ENCODE measurements at places on chromosomes 11 and 22. TPM values are rescaled to one million over a fixed set of nuclear protein-coding genes. Genes with fewer than 3 reads are reported as not detected.

- DNase-seq, result no peak
Measured at GRCh38 chr11:64751136-64751535, 7.2 kb upstream of the RASGRP2 start.

DNA sequence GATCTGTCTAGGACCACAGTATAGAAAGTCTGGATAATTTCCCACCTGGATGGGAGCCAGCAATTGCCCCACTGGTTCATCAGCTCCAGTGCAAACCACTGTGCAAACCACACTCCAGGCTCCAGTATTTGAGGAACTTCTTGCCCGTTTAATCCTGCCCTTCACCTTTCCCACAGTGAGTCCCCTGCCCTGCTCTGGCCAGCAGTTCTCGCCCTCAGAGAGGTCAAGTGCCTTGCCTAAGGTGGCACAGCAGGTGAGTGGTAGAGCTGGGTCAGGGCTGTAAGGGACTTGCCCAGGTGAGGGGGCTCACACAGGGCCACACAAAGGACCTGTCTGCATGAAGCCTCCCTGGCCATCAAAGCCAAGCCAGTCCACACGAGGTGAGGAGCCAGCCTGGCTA lies 24.1 kb downstream of the MS4A10 start:
- DNase-seq, result no peak

- peak; percentile 58 for DNase-seq
Measured at GRCh38 chr22:41048791-41049717, 43.3 kb upstream of the EP300 start.

- no peak for DNase-seq
Measured at GRCh38 chr22:24067587-24068376, 56.7 kb downstream of the CABIN1 start.

DNA sequence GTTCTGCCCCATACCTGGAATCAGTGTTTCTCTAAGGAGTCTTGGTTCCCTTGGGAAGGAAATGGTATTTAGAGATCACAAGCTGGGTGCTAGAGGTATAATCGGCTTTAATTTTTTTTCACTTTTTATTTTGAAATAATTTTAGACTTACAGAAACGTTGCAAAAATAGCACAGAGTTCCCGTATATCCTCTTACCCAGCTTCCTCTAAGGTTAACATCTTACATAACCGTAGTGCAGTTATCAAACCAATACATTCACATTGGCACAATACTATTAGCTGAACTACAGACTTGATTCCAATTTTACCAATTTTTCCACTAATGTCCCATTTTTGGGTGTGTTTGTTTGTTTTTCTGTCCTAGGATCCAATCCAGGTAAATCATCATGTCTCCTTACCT lies 63.8 kb downstream of the RBX1 start:
- no peak for DNase-seq

Gene EED
- polyA plus RNA-seq, result 48.1 TPM

GRCh38 chr11:26964339-26964738 lies 29.6 kb upstream of the FIBIN start:
- peak; percentile 29 for DNase-seq
